Activated CD4-positive, alpha-beta T cell treated with anti-CD3 and anti-CD28 coated beads, Interleukin-2, amount 10 ng/mL, durations not matched to agents 7 days and 5 days (primary cell): ENCODE measurements at places on chromosomes 12 and 14. TPM values are rescaled to one million over a fixed set of nuclear protein-coding genes. Genes with fewer than 3 reads are reported as not detected.

DNA sequence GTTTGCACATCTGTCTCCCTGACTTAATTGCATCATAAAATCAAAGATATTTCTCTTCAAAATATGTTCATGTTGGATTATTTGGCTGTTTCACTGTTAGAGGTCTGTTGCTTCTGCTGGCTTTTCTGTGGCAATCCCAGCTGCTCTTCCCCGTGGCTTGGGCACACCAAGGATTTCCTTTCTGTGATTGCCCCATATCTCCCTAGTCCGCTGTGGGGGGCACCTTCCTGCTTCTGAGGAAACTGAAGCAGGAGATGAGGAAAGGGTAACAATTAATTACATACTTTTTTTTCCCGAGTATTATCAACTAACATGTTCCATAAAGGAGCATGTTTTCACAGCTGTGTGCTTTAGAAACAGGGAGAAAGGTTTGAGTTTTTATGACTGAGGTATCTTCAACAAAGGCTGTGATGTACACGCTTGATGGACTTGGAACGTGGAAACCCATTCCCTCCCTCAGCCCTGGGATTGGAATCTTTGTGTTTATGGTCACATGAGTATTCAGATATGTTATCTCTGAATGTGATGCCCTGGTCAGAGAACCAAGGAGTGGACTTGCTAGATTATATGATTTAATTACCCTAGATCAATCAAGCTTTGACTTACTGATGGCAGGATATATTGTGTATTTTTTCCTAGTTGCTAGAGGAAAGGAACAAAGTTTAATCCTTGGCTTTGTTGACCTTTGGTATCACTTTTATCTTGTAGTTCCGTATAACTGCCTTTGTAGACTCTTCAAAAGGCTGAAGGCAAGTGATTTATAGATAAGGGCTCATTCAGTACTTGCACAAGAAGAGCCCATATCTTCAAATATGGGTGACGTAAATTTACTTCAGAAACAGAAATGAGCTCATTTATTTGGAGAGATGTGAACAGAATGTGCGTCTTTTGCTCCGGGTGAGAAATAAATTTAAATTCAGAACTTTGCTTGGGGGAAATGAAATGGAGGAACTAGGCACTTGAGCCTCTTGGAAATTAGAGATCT is 46.7 kb downstream of the BORCS5 start:
- H3K27ac ChIP-seq: peak overlapping the region; percentile 2
- peaks cover 30% of the 10 kb centered on the region for H3K4me1 ChIP-seq
- no peaks in the 10 kb centered on the region for H3K27me3 ChIP-seq
- H3K4me3 ChIP-seq: no peak overlapping the region

SYT1 gene
- total RNA-seq: not detected

DNA sequence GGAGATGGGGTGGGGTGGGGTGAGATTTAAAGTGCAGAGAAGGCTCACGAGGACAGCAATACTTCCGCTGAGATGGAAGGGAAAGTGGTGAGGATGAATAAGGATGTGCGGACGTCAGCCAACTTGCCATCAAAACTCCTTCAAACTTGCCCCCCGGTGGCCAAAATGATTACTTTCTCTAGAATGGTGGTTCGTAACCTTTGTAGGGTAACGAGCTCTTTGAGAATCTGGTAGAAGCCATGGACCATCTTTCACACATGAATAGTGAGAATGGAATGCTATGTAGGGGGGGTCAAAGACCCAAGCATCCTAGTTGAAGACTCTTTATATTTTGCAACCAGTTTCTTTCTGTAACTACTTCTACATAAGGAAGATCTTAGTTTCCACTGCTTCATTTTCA is 245.9 kb upstream of the DDHD1 start:
- no peaks in the 10 kb centered on the region for H3K36me3 ChIP-seq
- H3K4me1 ChIP-seq: no peaks in the 10 kb centered on the region
- peaks cover 4% of the 10 kb centered on the region for H3K27me3 ChIP-seq
- no peak for DNase-seq
- H3K27ac ChIP-seq: no peak overlapping the region

DNA sequence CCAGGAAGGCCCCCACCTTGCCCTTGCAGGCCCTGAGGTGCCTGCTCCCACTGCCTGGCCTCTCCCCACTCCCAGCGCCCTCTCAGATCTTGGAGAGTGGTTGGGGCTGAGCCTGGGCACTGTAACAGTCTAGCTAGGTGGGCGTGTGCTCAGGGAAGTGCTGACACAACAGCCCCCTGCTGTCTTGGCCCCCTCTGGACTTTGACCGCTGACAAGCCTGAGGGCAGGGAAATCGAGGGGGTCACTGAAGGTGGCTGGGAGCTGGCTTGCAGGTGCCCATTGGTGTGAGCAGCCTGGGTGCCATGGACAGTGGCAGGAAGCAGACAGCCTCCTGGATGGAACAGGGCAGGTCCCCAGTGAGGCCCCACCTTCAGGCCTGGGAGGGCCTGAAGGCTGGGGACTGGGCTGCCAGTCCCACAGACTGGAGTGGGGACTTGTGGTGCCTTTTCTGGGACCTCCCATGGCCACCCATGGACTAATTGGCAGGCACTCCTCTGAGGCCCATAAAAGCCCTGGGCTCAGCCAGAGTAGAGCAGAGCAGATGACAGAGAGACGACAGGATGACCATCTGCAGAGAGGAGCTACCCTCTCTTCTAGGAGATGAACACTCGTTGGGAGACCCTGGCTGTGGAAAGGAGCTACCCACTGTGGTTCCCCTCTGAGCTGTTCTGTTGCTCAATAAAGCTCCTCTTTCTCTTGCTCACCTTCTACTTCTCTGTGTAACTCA is 158.6 kb upstream of the SLC38A2 start:
- no peak overlapping the region for H3K27ac ChIP-seq
- no peaks in the 10 kb centered on the region for H3K27me3 ChIP-seq
- DNase-seq: no peak
- no peak overlapping the region for H3K4me3 ChIP-seq

CBX5 gene
- total RNA-seq: 170 TPM
